ENCODE measurements at places on chromosomes 2 and 18.

GRCh38 chr2:23379220-23379695 lies 5.7 kb upstream of the KLHL29 start:
- no peak for DNase-seq

GRCh38 chr2:229869226-229869625 lies 52.6 kb downstream of the TRIP12 start:
- no peak for DNase-seq

DNA sequence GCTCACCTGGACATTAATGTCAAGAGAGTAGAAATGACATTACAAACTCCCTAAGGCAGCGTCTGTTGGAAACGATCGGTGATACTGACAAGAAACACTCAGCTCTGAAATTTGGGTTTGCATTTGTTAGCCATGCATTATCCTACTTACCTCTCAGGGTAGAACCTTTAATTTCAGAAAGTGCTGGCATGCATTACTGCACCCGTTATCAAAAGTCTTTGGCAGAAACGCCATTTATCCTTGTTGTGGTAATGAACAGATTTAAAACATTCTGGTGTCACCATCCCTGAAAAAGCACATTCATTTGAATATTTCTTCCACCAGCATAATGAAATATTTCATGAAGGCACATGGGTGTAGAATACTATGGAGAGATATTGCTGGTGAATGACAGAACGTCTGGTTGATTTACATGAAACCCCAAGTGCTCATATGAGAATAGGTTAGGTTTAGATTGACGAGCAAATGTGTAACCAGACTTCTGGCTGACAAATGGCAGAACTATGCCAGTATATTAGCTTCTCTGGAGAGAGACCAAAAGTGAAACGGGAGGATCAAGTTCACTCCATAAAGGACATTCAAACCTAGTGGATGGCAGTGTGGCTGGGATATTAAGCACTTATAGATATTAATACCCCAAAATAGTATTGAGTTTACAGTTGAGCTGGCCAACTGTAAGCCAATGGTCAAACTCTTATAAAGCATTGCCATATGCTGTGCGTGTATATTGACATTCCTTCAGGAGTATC lies 53.5 kb upstream of the ITGB6 start:
- DNase-seq = no peak

- no peak for DNase-seq
These were observed 10.7 kb upstream of the FAM136A start for GRCh38 chr2:70312560-70312959.

DNA sequence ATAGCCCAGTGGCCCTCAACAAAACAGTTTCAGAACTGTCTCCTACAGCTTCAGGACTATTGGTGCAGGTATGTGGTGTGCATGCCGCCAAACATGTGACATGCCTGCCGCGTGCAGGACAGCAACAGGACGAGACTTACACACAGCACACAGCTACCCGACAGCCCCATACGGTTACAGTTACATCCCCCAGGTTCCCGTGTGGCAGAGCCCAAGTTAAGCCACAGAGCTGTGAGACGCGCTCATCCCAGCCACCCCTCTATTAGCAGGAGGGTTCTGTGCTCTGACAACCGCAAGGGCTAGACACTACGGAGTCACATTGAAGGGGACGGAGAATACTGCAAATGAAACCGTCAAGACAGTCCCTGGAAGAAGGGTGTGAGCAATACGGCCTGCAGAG lies 16.4 kb upstream of the TUBB6 start:
- DNase-seq = no peak

- no peak for DNase-seq
These were observed 745.0 kb downstream of the CBLN2 start for GRCh38 chr18:71798986-71799673.

GRCh38 chr2:216688731-216689340 lies 6.5 kb downstream of the IGFBP5 start:
- DNase-seq = no peak

DNA sequence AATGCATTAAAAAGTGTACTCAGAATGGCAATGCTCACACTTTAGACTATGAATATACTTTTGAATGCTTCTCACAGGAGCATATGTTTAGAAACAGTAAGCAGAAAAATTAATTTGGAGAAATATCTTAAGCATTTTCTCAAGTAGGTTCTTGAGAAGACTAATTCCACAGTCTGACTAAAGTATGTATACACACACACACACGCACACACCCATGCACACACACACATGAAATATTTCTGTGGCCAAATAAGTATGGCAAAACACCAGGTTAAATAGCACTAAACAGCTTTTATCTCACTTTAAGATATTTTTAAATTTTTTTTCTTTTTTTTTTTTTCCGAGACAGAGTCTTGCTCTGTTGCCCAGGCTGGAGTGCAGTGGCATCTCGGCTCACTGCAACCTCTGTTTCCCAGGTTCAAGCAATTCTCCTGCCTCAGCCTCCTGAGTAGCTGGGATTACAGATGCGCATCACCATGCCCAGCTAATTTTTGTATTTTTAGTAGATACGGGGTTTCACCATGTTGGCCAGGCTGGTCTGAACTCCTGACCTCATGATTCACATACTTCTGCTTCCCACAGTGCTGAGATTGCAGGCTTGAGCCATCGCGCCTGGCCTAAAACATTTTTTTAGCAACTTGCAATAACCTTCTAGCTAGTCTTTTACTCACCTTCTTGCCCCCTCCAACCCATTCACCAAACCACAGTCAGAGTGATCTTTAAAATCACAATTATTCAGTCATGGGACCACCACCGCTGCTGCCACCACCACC lies 67.5 kb upstream of the SCG2 start:
- no peak for DNase-seq

- DNase-seq = no peak
These were observed 210.6 kb downstream of the TMEM247 start for GRCh38 chr2:46689993-46690392.

DNA sequence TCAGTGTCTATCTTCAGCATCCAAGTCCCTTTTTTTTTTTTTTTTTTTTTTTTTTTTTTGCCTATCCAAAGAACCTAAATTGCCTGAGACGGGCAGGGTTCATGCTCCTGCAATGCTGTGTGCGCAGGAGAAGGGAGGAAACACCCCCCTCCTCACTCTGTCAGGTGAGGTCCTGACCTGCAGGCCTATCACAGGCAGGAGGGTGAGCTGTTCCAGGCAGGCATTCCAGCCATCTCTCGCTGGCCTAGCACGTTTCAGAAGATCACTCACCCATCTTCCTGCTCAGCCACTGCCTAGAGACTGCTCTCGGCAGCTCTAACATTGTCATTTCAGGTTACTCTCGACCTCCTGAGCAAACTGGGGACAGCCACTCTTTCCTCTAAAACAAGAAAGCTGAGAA lies 48.4 kb upstream of the LAPTM4A start:
- no peak for DNase-seq

Measured in CD4-positive, alpha-beta T cell treated with Interferon alpha-2 for 1 hour (primary cell).